ENCODE measurements at places on chromosomes 5 and 9. TPM values are rescaled to one million over a fixed set of nuclear protein-coding genes. Genes with fewer than 3 reads are reported as not detected.

Gene SNCAIP
- total RNA-seq = 6.3 TPM

Gene RNF20
- 59.4 TPM for total RNA-seq

Gene ALAD
- 67.7 TPM for total RNA-seq

DNA sequence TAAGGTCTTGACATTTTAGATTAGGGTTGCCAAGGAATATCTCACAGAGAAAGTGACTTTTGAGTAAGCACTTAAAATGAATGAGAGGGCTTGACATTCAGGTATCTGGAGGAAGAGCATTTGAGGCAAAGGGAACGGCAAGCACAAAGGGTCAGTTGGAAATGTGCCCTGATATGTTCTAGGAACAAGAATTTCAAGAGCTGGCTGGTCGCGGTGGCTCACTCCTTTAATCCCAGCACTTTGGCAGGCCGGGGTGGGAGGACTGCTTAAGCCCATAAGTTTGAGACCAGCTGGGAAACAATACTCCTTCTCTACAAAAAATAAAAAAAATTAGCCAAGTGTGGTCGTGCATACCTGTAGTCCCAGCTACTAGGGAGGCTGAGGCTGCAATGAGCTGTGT lies 16.5 kb downstream of the KIAA1958 start:
- no peak for DNase-seq

DNA sequence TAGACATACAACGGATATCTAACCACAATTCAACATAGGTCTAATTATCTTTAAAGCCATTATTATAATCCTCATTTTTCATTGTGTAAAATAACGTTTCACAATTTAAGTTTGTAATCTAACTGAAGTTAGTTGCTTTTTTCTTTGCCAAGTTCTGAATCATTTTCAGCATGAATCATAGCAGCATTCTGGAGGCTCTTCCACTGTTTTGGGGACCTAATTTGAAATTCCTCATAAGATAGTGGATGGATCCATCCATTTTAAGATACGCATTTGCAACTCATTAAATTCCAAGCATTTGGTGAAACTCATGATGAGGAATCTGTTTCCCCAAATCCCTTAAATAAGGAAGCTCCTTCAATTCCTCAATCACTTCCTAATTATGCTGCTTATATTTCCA lies 447.1 kb upstream of the CDH10 start:
- no peak for DNase-seq

- no peak for DNase-seq
These were observed 137.8 kb upstream of the RETREG1 start for GRCh38 chr5:16754601-16755000.

GRCh38 chr9:33469891-33470290 lies 3.8 kb downstream of the NOL6 start:
- peak; percentile 30 for DNase-seq

GRCh38 chr5:35183556-35183955 lies 46.7 kb downstream of the PRLR start:
- DNase-seq = no peak

- DNase-seq = peak; percentile 76
These were observed 111.9 kb downstream of the NR6A1 start for GRCh38 chr9:124659099-124659659.

Measured in dorsolateral prefrontal cortex (tissue), 122 donors.